ENCODE measurements at places on chromosomes 4 and X. TPM values are rescaled to one million over a fixed set of nuclear protein-coding genes. Genes with fewer than 3 reads are reported as not detected.

The CHIC1 gene
- total RNA-seq = 3.8 TPM

The SMIM31 gene
- total RNA-seq = not detected

The PRKG2 gene
- 2.5 TPM for total RNA-seq

The NAT8L gene
- total RNA-seq = 1.8 TPM

The USP17L18 gene
- total RNA-seq = not detected

The REPS2 gene
- total RNA-seq = 6.2 TPM

The APBB2 gene
- total RNA-seq = 42.8 TPM

The CUL4B gene
- total RNA-seq = 25.8 TPM

The SSX1 gene
- total RNA-seq = not detected

The WNK3 gene
- total RNA-seq = 1.4 TPM

The TEX13D gene
- total RNA-seq = not detected

The RIPPLY1 gene
- not detected for total RNA-seq

The CT55 gene
- total RNA-seq = not detected

The NUDT6 gene
- 5.9 TPM for total RNA-seq

- no peaks in the 10 kb centered on the region for H3K27me3 ChIP-seq
- peaks cover under 1% of the 10 kb centered on the region for H3K4me1 ChIP-seq
- no peak overlapping the region for H3K4me3 ChIP-seq
- no peaks in the 10 kb centered on the region for H3K36me3 ChIP-seq
- H3K27ac ChIP-seq = no peak overlapping the region
- no peak for DNase-seq
Observed at GRCh38 chrX:21968333-21968732, 27.8 kb downstream of the SMS start.

- no peak overlapping the region for H3K4me3 ChIP-seq
- H3K36me3 ChIP-seq = no peaks in the 10 kb centered on the region
- DNase-seq = peak; percentile 51
- peaks cover 11% of the 10 kb centered on the region for H3K4me1 ChIP-seq
Observed at GRCh38 chr4:660401-660800, 13.7 kb downstream of the ATP5ME start.

GRCh38 chrX:118615141-118615540 is 112.3 kb upstream of the IL13RA1 start:
- no peak overlapping the region for H3K27ac ChIP-seq
- DNase-seq = no peak
- peaks cover 6% of the 10 kb centered on the region for H3K36me3 ChIP-seq
- H3K27me3 ChIP-seq = no peaks in the 10 kb centered on the region
- H3K4me1 ChIP-seq = no peaks in the 10 kb centered on the region

DNA sequence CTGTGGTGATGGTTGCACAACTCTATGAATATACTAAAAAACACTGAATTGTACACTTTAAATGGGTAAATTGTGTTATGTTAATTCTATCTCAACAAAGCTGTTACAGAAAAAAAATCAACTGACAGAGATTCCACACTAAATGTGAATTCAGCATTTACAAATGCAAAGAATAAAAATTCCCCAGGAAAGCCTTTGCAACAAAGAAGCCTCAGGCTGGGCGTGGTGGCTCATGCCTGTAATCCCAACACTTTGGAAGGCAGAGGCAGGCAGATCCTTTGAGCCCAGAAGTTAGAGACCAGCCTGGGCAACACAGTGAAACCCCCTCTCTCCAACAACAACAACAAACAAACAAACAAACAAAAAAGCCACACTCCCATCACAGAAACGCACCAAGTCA is 8.9 kb downstream of the BCLAF3 start:
- H3K36me3 ChIP-seq = no peaks in the 10 kb centered on the region
- no peaks in the 10 kb centered on the region for H3K4me1 ChIP-seq
- H3K27ac ChIP-seq = no peak overlapping the region
- DNase-seq = no peak

GRCh38 chr4:44674471-44674870 is 3.7 kb upstream of the GUF1 start:
- H3K4me3 ChIP-seq = no peak overlapping the region
- H3K4me1 ChIP-seq = peaks cover 14% of the 10 kb centered on the region
- no peak overlapping the region for H3K27ac ChIP-seq
- no peaks in the 10 kb centered on the region for H3K36me3 ChIP-seq

GRCh38 chr4:78379040-78379439 is 172.5 kb upstream of the ANXA3 start:
- no peaks in the 10 kb centered on the region for H3K36me3 ChIP-seq
- DNase-seq = no peak
- no peak overlapping the region for H3K27ac ChIP-seq
- no peaks in the 10 kb centered on the region for H3K4me1 ChIP-seq
- H3K27me3 ChIP-seq = no peaks in the 10 kb centered on the region

GRCh38 chr4:125750828-125751466 is 436.2 kb downstream of the FAT4 start:
- no peaks in the 10 kb centered on the region for H3K27me3 ChIP-seq
- H3K4me3 ChIP-seq = no peak overlapping the region

DNA sequence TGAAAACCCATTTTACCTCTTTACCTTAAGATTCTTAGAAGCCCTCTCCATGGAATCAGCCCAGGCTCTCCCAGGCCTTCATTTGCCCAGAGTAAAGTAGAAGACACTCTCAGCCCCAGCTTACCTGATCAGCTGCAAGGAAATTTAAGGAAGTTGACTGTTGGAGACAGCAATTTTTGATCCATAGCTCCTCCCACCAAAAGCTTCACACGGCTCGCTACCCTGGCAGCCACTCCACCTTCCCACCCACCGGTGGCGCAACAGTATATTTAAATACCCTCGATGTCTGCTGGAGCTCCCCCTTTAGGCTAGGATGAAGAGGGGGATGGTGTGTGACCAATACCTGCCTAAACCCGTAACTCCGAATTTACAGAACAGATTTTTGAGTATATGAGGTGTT is 75.4 kb downstream of the MBNL3 start:
- H3K4me3 ChIP-seq = no peak overlapping the region
- H3K4me1 ChIP-seq = no peaks in the 10 kb centered on the region
- no peaks in the 10 kb centered on the region for H3K27me3 ChIP-seq
- no peak overlapping the region for H3K27ac ChIP-seq

GRCh38 chr4:91958596-91958995 is 345.2 kb upstream of the GRID2 start:
- no peak overlapping the region for H3K27ac ChIP-seq
- H3K4me3 ChIP-seq = no peak overlapping the region
- no peaks in the 10 kb centered on the region for H3K36me3 ChIP-seq
- DNase-seq = no peak
- H3K4me1 ChIP-seq = no peaks in the 10 kb centered on the region

DNA sequence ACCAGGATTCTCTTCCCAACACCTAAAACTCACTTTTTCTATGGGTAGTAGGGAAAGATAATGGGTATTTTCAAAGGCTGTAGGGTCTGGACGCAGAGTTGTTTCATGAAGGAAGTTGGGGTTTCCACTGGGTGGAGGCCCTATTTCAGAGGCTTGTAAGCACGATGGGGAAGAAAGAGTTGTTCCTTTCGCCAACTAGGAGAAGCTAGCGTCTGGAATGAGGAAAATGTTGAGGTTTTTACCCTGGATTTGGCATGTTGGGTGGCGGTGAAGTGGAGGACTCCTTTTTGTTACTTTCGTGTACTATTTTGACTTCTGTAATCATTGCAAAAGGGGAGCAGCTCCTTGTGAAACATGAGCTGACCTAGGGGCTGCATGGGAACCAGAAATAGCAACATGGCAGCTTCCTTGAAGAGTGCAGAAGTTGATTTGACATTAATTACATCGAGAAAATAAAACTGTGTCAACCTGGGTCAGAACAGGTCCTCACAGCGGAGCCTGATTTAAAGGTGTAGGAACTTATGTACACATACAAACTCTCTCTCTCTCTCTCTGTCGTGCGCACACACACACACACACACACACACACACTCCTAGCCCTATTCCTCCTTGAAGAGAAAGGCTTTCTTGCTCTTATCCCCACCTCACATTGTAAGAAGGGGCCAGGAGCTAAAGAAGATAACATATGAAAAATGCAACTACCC is 19.1 kb downstream of the VSIG4 start:
- H3K27me3 ChIP-seq = no peaks in the 10 kb centered on the region
- H3K4me1 ChIP-seq = no peaks in the 10 kb centered on the region
- H3K4me3 ChIP-seq = no peak overlapping the region
- no peak for DNase-seq
- no peaks in the 10 kb centered on the region for H3K36me3 ChIP-seq

DNA sequence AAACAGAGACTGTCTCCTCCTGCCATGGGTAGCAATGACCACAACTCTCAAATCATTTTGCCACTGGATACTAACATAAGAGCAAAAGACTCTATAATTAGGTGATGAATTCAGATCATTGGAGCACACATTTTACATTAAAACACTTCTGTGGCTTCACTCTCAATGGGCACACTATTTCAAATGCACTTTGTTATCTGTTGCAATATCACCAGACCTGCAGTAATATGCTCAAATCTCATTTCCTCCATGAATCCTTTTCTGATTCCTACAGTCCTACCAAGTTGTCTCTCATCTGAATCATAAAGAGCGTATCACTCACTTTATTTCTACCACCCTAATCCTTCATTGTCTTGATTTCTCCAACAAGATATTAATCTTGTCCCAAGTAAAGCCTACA is 302.8 kb downstream of the KCNIP4 start:
- DNase-seq = no peak
- no peaks in the 10 kb centered on the region for H3K27me3 ChIP-seq
- H3K36me3 ChIP-seq = no peaks in the 10 kb centered on the region
- no peak overlapping the region for H3K27ac ChIP-seq
- H3K4me3 ChIP-seq = no peak overlapping the region
- no peaks in the 10 kb centered on the region for H3K4me1 ChIP-seq

GRCh38 chr4:83372931-83373330 is 38.3 kb upstream of the HPSE start:
- no peak overlapping the region for H3K4me3 ChIP-seq
- H3K27ac ChIP-seq = no peak overlapping the region
- H3K36me3 ChIP-seq = no peaks in the 10 kb centered on the region
- no peaks in the 10 kb centered on the region for H3K4me1 ChIP-seq

- H3K4me1 ChIP-seq = no peaks in the 10 kb centered on the region
- no peak for DNase-seq
- H3K36me3 ChIP-seq = no peaks in the 10 kb centered on the region
- no peak overlapping the region for H3K27ac ChIP-seq
Observed at GRCh38 chr4:153731239-153731638, 28.6 kb downstream of the RNF175 start.

DNA sequence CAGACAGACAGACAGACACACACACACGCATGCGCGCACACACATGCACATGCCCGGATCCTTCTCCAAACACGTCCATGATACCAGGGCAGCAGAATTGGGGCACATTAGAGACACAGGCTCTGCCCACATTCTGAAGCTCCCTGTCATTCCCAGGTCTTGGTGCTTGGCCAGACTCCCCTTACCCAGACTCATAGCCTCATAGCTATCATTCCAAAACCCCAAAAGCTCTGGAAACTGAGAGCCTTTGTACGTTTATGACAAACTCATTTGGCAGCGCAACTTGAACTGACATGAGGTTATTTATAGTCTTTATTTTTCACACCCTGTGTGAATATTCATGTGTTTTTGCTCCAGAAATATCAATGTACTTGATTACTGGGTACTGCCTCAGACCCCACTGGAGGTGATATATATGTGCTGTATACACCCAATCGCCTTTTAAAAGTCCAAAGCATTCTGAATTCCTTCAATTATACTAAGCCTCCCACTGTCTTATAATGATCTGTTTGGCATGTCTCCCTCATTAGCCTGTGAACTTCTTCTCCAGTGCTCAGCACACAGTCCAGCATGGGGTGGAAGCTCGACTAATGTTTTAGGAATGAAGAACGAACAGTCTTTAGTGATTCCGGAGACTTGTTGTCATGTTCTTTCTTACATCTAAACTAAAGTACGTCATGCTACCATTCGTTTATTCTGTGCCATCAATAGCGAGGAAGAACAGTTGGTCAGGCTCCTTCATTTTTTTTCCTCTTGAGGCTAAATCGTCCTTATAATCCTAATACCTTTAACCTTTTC is 45.0 kb downstream of the RTL9 start:
- no peak overlapping the region for H3K4me3 ChIP-seq
- no peaks in the 10 kb centered on the region for H3K36me3 ChIP-seq
- H3K27me3 ChIP-seq = no peaks in the 10 kb centered on the region
- DNase-seq = no peak
- H3K4me1 ChIP-seq = peaks cover 18% of the 10 kb centered on the region

DNA sequence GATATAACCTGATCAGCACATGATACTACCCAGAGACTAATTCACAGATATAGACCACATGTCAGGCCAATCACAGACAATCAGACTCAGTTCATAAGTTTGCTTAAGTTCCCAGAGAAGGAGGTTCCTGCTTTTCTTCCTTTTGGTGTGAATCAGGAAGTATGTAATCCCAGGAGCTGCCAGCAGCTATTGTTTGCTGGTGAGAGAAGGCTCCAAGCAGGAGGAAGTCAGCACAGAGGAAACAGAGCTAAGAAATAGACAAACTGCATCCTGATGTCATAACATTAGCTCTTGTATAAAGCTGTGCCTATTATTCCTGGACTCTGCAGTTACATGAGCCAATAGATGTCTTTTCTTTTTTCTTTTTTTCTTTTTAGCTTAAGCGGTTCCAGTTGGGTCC is 50.9 kb downstream of the UCHL1 start:
- no peaks in the 10 kb centered on the region for H3K4me1 ChIP-seq
- DNase-seq = no peak
- no peak overlapping the region for H3K27ac ChIP-seq
- no peaks in the 10 kb centered on the region for H3K36me3 ChIP-seq
- H3K27me3 ChIP-seq = no peaks in the 10 kb centered on the region
- H3K4me3 ChIP-seq = no peak overlapping the region

GRCh38 chrX:74272230-74272629 is 31.8 kb upstream of the ZCCHC13 start:
- DNase-seq = no peak
- H3K36me3 ChIP-seq = peaks cover 23% of the 10 kb centered on the region
- H3K4me1 ChIP-seq = no peaks in the 10 kb centered on the region
- H3K4me3 ChIP-seq = no peak overlapping the region
- no peaks in the 10 kb centered on the region for H3K27me3 ChIP-seq
- H3K27ac ChIP-seq = no peak overlapping the region

- H3K27me3 ChIP-seq = no peaks in the 10 kb centered on the region
- no peak for DNase-seq
- no peaks in the 10 kb centered on the region for H3K4me1 ChIP-seq
- no peaks in the 10 kb centered on the region for H3K36me3 ChIP-seq
- H3K4me3 ChIP-seq = no peak overlapping the region
- no peak overlapping the region for H3K27ac ChIP-seq
Observed at GRCh38 chrX:15864629-15865028, 10.0 kb upstream of the AP1S2 start.

GRCh38 chrX:11890836-11891514 is 132.9 kb downstream of the MSL3 start:
- H3K27me3 ChIP-seq = no peaks in the 10 kb centered on the region
- H3K4me1 ChIP-seq = no peaks in the 10 kb centered on the region
- H3K4me3 ChIP-seq = no peak overlapping the region
- H3K36me3 ChIP-seq = no peaks in the 10 kb centered on the region
- no peak overlapping the region for H3K27ac ChIP-seq

DNA sequence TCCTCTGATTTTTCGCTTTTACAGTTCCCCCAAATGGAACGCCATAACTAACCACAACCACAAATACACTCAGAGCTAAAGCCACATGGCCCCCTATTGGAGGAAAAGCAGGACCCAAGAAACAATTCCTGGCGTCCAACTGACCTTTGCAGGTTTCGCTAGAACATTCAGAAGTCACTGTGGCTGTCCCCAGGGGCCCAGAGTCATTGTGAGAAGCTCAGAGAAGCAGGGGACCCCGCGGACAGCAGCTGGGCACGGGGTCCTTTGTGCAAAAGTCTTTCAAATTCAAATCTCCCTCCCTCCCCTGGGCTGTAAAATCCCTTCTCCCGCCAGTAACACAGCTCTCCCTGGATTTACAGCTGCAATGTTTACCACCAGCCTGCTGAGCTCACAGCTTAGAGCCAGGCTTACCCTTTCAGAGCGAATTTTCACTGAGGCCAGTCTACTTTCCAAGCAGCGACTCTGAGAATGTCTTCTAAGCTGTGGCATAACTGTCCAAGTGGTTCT is 214.8 kb downstream of the CRLF2 start:
- H3K4me3 ChIP-seq = no peak overlapping the region
- H3K27ac ChIP-seq = no peak overlapping the region
- DNase-seq = no peak
- no peaks in the 10 kb centered on the region for H3K27me3 ChIP-seq
- H3K36me3 ChIP-seq = no peaks in the 10 kb centered on the region
- no peaks in the 10 kb centered on the region for H3K4me1 ChIP-seq
